HAP-1 (cell line): ENCODE measurements at places on chromosomes 2 and 18.

DNA sequence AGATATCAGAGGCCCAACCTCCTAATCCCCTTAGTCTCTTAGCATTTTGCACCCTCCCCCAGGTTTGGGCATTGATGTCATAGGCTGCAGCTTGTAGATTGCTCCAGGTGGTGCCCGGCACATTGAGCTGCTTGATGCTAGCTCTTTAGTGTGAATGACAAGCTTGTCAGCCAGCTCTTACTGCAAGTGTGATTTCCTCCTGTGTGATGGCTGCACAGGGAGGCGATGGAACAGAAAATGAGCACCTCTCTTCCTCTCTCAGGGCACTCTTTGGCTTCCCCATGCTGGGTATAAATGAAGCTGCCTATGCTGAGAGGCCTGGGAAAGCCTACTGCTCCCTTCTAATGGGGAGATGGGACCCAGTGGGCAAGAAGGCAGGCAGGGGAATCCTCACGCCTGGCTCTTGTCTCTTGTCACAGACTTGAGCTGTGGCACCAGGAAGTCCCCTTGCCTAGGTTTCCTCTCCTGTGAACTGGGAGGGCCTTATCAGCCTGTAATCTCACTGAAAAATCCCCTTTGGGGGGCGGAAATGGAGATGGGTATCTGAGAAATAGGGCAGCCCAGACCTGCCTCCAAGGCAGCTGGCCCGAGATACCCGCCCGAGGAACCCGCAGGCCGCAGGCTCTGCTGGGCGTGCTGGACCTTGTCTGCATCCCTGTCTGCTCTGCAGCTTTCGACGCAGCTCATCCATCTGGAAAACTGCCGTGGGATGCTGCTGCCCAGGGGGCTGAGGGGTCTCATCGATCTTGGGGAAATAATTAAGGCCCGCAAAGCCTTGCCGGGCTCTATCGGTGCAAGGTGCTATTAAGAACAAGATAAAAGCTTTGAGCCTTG lies 163.5 kb upstream of the CXCR4 start:
- DNase-seq: no peak

GRCh38 chr2:118496870-118497611 lies 350.4 kb downstream of the EN1 start:
- no peak for DNase-seq

DNA sequence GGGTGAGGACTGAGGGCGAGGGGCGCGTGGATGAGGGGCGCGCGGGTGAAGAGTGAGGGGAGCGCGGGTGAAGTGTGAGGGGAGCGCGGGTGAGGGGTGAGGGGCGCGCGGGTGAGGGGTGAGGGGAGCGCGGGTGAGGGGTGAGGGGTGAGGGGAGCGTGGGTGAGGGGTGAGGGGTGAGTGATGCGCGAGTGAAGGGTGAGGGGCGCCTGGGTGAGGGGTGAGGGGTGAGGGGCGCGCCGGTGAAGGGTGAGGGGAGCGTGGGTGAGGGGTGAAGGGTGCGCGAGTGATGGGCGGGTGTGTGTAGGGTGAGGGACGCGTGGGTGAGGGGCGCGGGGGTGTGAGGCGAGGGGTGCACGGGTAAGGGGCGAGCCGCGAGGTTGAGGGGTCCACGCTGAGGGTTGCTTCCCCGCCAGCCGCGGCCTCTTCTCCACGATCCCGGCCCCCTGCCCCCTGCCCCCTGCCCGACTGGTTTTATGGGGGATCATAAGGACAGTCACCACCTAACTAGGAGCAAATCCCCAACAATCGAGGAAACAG lies 1.1 kb upstream of the SLC66A2 start:
- DNase-seq: no peak

DNA sequence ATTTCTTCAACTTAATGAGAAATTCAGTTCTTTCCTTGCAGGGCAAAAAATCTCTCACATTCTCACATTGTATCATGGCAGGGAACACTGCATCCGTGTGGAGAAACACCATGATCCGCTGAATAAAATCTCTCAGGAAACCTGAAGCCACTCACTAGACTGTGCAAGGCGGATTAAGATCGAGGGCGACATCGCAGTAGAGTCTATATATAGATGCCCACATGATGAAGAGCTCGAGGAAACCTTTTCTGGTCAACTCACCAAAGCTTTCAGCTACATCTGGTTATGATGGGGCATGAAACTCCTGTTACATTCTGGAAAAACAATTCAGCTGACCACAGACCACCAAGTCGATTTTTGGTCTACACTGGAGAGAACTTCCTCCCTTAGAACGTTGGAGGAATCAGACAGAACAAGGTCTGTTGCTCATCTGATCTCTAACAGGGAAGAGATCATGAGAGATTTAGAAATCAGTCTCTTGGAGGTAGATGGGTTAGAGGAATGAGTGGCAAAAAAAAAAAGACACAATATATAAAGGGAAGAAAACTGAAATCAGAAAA lies 162.9 kb upstream of the ZNF516 start:
- no peak for DNase-seq

GRCh38 chr2:239626961-239627592 lies 226.3 kb upstream of the HDAC4 start:
- DNase-seq: no peak

DNA sequence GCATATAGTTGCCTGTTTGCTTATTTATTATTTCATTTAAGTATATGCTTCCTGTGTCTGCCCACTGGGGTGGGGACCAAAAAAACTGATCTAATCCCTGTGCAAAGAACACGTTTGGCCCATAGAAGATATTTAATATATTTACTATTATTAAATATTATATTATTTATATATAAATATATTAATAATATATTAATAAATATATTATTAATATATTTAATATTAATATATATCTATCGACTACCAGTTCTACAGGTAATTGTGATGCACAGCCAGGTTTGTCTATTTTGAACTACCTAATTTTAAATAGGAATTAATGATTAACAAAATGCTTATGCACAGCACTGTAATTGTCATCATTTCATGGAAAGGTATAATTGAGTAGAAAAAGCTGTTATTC lies 288.9 kb upstream of the LYPD1 start:
- DNase-seq: no peak

DNA sequence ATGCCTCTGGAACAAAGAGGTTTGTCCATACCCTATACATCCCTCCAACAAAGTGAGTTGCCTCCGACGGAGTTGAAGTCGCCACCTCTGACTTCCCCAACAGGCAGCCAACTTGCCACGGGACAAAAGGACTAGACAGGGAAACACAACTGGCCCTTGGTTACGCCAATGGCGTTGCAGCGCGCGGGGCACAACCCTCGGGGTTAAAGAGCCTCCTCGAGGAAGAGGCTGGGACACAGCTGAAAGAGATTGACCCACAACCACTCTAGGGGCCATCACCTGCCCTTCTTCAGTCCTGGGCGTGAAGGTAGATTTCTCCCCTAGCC lies 545 bp downstream of the GTF3C2 start:
- DNase-seq: peak; percentile 78

DNA sequence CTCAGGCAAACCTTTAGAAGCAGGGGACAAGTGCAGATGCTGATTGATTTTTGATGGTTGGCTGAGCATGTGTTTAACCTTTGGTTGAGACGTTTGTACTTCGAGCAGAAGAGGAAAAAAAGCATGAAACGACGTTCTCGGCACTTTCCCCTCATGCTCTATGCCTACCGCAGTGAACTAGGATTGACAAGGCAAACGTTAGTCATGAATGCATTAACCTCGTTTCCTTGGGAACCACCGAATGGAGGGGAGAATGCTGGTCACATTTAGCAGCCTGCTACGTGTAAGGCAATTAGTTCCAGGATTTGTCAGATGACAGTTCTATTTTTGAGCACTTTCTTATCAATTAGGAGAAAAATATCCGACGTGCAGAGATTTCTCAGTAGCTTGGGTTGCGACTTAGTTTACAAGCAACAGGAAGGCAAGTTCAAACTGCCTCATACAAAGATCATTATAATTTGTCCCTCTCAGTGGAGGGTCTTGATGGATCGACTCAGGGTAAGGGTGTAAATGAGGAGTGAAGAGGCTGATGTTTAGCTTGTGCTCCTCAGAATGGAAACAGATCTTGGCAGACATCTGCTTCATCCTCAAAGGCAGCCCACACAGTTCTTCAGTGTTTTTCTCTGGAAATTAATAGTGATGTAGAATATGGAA lies 47.4 kb upstream of the GPR45 start:
- DNase-seq: no peak

- no peak for DNase-seq
Measured at GRCh38 chr18:34796035-34796657, 86.0 kb downstream of the DTNA start.

DNA sequence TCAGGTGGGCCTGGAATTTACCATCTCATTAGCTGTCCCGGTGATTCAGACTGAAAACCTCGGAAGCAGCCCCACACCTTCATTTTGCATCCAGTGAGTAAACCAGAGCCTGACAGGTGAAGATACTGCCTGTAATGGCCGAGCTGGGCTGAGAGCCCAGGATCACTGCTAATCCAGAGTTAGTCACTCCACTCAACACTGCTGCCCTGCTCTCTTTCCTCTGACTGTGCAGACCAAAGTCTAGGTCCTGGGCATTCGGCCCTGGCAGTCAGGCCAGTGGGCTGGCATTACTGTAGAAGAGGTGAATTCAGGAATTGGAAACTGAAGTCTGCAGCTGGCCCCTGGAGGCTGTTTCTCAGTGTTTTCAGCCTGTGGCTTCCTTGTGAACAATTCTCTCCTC lies 44.3 kb downstream of the TMEM17 start:
- DNase-seq: no peak

DNA sequence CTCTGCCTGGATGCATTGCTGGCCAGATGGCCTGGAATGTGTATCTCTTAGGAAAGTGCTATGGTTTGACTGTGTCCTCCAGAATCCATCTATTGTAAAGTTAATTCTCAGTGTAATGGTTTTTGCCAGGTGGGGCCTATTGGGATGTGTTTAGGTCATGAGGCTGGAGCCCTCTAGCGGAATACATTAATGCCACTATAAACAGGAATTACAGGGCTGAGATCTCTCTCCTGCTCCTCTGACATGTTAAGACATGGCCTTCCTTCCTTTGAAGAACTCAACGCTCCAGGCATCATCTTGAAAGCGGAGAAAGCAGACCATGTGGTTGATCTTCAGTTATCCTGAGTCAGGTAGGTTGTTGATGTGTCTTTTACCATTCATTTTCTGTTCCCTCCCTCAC lies 276.4 kb downstream of the RPIA start:
- no peak for DNase-seq

GRCh38 chr2:31812051-31812798 lies 198.6 kb downstream of the MEMO1 start:
- DNase-seq: no peak

DNA sequence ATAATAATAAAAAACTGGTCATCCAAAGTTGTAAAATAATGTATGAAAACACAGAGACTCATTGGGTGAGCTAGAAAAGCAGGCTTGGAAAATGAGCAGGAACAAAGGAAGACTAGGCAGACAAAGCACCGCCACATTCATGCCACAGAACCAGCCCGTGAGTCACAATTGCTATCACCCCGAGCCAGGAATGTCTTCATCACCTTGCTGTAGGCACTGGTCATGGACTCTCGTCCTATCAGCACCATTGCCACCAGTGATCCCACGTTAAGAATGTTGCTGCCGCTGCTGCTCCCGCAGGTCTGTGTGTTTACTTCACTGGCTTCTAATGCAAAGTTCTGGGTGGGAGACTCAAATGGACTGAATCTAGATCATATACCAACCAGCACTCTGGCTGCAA lies 417.9 kb downstream of the PID1 start:
- DNase-seq: no peak

GRCh38 chr18:47075098-47075883 lies 39.9 kb upstream of the ELOA2 start:
- no peak for DNase-seq

DNA sequence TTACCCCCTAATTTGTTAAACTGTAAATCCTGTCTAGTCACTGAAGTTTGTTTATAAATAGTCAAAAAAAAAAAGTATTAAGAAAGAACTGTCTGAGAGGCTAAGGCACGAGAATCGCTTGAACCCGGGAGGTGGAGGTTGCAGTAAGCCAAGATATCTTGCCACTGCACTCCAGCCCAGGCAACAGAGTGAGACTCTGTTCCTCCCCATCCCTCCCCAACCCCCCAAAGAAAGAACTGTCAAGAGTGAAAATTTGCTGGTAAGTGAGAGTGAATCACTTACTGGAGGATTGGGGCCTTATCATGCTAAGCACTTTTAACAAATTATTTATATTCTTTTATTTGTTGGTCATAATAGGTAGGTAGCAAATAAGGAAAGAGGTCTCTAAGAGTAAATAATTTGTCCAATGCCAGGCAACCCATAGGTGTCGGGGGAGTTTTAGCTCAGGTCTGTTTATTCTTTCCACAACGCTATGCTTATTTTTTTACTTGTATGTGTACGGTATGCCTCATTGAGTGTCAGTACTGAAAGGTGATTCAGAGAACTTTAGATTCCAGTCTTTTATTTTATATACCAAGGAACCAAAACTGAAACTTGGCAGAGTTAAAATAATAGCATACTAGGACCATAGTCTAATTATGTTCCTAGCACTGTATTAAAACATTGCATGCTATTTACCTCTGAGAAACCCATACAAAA lies 2.5 kb downstream of the TAF4B start:
- no peak for DNase-seq

DNA sequence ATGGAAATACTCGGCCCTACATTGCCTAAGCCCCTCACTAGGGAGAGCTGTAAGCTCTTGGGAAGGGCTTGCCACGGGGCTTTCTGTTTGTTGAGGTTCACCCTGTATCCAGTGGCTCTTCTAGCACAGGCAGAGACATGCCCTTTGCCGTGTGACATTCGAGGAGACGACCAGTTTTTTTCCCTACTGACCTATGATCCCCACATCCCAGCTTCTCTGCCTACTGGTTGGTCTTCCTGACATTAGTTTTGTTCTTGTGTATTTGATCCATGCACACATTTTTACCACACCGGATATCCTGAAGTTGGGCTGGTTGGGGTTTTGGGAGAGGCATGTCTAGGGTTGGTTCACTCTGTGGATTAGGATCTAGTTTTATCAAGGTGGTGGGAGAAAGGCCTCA lies 69.3 kb downstream of the NPAS2 start:
- no peak for DNase-seq

GRCh38 chr2:63856303-63856603 lies 14.6 kb downstream of the UGP2 start:
- no peak for DNase-seq

- DNase-seq: no peak
Measured at GRCh38 chr2:34519659-34520058, 920.6 kb upstream of the FAM98A start.

GRCh38 chr2:3516831-3517230 lies 2.5 kb downstream of the ADI1 start:
- DNase-seq: no peak

DNA sequence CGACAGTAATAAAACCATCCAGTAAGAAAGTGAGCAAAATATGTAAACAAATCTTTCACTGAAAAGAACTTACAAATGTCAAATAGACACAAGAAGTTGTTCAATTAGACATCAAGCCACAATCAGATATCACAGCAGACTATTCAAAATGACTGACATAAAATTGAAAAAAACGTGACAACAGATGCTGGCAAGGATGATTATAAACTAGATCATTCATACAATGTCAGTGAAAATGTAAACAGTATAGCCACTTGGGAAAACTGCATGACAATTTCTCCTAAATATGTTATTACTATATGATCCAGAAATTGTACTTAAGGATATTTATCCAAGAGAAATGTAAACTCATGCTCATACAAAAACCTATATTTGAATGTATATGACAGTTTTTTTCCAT lies 609.4 kb upstream of the CNTNAP5 start:
- no peak for DNase-seq
